T-helper 22 cell (primary cell): ENCODE measurements at places on chromosomes 2 and 18.

DNA sequence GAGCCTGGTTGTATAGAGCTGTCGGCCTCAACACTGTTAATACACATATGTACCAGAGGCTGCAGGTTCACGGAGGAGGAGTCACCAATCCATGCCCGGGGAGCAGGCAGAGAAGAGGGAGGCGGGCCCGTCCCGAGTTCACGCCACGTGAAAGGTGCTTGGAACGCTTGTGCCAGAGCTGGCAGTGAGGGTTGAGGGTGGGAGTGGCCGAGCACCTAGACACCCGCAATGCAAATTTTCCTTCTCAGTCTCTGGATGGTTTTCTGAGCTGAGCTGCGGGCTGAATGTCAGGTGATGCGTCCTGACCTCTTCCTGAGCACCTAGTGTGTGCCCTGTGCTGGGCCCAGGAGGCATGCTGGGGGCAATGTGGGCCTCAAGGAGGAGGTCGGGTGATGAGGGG, 52.2 kb downstream of the ODC1 start:
- DNase-seq, result no peak

DNA sequence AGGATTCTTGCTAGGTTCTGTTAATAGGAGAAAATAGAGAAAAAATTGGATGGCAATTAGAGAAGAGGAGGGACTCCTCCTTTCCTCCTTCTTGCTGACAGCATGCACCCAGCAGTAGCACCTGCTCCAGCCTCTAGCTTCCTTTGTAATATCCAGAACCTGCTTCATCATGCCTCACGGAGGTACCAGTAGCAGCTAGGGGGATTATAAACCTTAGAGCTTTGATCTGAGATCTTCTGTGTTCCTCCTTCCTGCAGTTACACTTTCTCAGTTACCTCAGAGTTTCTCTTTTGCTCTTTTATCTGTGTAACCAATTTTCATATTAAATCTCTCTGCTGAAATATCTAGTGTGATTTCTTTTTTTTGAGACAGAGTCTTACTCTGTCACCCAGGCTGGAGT, 16.6 kb downstream of the DPP4 start:
- no peak for DNase-seq

GRCh38 chr2:138853761-138854160, 73.6 kb upstream of the NXPH2 start:
- no peak for DNase-seq

GRCh38 chr2:73939419-73939818, 12.7 kb downstream of the DGUOK start:
- DNase-seq, result no peak

- no peak for DNase-seq
These were observed 222.5 kb downstream of the DLGAP1 start for GRCh38 chr18:4232656-4233055.

GRCh38 chr2:136131961-136132824, 14.2 kb upstream of the CXCR4 start:
- DNase-seq, result peak; percentile 63

- DNase-seq, result no peak
These were observed 95.7 kb downstream of the VAPA start for GRCh38 chr18:10009321-10010144.

GRCh38 chr2:202831242-202832220, 40.0 kb downstream of the ICA1L start:
- DNase-seq, result no peak

DNA sequence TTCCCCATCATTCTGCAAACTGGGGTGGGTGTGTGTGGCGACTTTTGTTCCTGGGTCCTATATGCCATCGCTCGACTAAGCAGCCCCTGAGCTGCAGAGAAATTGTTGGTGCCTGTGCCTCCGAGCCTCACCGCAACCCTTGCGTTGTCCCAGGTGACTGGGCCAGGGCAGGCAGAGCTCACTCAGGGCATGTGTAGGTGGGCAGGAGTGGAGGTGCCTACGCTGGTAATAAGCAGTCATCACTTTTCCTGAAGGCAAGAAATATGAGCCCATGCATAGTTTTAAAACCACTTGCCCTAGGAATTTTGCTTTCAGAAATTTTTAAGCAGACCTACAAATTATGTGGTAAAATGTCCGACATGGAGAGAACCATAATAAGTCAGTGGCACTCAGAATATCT, 197.8 kb downstream of the SMAD7 start:
- DNase-seq, result no peak
